ENCODE measurements at places on chromosomes 6 and 20.

- DNase-seq, result no peak
These were observed 57.7 kb downstream of the SNX5 start for GRCh38 chr20:17910828-17911294.

DNA sequence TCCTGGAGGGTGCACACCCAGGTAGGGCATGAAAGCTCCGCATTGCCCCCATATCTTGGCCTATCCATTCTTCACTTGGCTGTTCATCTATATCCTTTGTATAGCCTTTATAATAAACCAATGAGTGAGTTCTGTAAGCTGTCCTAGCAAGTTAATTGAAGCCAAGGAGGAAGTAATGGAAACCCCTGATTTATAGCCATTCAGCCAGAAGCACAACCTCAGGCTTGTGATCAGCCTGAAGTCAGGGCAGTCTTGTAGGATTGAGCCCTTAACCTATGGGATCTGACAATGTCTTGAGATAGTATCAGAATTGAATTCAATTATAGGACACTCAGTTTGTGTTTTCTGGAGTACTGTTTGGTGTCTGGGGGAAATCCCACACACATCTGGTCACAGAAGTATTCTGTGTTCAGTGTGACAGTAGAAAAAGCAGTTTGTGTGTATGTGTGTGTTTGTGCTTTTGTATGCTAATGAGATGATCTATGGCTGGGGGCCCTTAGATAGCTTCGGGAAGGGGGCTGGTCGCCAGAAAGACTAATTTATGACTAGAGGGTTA, 5.7 kb downstream of the NT5E start:
- no peak for DNase-seq

GRCh38 chr20:57150559-57150958, 115.9 kb downstream of the BMP7 start:
- no peak for DNase-seq

GRCh38 chr20:34607066-34607465, 48.5 kb downstream of the MAP1LC3A start:
- DNase-seq, result no peak

DNA sequence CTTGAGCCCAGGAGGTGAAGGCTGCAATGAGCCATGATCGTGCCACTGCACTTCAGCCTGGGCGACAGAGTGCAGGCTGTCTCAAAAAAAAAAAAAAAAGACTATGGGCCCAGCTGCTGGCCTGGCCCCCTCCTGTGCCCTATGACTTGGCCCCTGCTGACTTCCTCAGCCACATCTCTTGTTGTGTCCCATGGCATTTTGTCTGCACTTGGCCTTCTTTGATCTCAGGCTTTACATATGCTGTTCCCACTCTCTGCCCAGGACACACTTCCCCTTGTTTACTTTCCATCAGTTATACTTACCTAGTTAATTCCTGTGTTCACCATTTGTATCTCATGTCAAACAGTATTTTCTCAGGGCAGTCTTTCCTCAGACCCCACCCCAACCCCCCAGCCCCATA, 44.5 kb downstream of the RPRD1B start:
- no peak for DNase-seq

DNA sequence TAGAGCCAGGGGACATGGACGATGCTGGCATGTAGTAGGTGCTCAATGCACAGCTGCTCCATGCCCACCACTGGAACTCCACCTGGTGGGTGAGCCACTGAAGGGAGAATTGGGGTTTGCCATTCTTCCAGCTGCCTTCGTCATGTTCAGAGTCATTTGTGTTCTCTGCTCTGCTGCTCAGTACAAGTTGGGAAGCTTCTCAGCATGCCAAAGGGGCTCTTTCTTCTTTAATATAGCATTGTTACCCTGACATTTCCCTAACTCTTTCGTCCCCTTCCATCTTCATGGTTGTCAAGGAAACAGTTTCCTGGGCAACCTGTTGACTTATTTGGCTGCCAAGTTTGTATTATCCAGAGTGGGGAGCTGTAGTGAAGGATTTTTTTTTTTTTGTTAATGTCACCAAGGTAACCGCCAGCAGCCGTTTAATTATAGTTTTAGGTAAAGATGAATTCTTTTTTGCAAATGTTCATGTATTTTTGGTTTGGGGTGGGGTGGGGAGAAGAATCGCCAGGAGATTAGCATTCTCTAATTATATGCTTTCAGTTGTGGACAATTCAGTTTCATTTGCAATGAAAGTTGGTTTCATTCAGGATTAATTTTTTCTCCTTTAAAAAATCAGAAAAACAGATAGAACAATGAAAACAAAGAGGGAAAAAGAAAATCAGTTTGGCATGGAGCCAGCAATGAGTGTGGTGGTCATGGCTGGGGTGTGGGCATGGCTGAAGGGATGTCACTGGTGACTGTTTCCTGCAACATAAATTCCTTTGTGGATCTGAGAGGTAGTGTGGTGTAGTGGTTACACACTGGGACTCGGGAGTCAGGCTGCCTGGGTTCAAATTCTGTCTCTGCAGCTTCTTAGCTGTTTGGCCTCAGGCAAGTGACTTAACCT, 73.0 kb upstream of the KCNG1 start:
- DNase-seq, result no peak

Data from suprapubic skin (tissue), 4 donors.